IMR-90 (cell line): ENCODE measurements at places on chromosomes 1 and 21.

- peaks cover 2% of the 10 kb centered on the region for H3K27me3 ChIP-seq
- no peaks in the 10 kb centered on the region for H3K36me3 ChIP-seq
- no peak overlapping the region for H3K4me3 ChIP-seq
- DNase-seq = no peak
- no peaks in the 10 kb centered on the region for H3K4me1 ChIP-seq
- no peak overlapping the region for H3K27ac ChIP-seq
These were observed 23.7 kb downstream of the GLUL start for GRCh38 chr1:182367926-182368325.

- H3K27ac ChIP-seq = peak overlapping the region; percentile 91; the same call in 1 of the 2 replicates
- H3K36me3 ChIP-seq = no peaks in the 10 kb centered on the region
- H3K27me3 ChIP-seq = no peaks in the 10 kb centered on the region
These were observed 762.9 kb downstream of the LTN1 start for GRCh38 chr21:28229814-28230213.

GRCh38 chr21:44701541-44701940 lies 4.6 kb downstream of the KRTAP10-12 start:
- H3K27ac ChIP-seq = no peak overlapping the region
- peaks cover 71% of the 10 kb centered on the region for H3K27me3 ChIP-seq
- H3K4me3 ChIP-seq = no peak overlapping the region

DNA sequence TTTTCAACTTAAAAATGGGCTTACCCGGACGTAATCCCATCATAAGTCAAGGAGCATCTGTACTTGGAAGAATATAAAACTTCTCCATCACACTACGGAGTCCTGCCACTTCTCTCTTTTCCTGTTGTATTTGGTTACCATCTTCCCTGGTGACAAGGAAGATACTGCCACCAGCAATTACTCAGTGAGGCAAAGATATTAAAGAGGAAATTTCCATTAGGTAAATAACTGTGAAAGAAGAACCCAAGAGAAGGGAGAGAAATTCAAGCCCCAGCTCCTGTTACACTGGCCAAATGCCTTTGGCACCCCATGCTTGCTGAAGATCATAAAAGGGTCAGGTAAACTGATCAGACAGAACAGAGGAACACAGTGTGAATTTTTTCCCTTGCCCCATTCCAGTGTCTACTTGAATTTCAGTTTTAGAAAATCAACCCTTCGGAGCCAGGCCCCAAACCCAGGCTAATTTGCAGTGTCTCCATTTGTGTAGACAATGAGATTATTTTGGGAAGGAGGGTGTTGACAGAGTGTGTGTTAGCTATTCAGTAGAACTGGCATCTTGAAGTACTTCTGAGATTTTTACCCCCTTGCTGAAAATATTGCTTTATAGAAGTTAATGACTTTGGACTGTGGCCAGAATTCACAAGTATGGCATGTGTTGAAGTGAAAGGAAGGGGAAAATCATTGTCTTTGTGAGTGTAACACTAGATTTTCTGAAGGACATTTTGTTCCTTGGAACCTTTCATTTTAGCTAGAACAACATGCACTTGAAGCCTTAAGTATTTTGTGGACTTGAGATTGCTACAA lies 167.1 kb downstream of the DHRS3 start:
- DNase-seq = no peak
- H3K36me3 ChIP-seq = peaks cover 3% of the 10 kb centered on the region; the same call in 1 of the 2 replicates

DNA sequence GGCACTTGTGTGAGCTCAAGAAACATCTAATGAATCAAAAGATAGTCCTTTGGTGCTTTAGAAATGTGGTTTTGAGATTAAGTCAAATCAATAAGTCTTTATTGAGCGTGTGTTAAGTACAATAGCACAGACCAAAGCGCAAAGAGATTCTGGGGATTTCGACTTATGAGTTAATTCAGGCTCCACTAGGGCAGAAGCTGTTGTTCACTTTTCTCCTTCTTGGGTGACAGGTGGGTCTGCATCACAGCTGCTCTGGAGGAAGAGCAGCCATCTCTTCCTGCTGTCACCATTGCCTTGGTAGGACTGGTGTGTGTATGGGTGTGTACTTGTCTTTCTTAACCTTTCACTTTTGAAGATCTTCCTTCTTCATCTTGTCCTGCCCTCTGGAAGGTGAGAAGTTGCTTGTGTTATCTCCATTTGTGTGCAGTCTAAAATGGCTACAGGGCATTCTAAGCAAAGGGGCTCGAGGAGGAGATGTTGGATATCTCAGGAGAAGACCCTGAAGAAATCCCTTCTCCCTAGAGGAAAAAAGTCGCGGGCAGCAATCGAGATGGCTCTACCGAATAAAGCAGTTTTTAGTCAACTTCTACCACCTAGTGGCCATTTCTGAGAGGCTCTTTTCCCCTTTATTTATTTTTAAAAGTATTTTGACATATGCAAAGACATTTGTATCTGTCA lies 22.9 kb upstream of the DISC1 start:
- peaks cover 4% of the 10 kb centered on the region; the same call in 1 of the 2 replicates for H3K4me1 ChIP-seq
- H3K27me3 ChIP-seq = no peaks in the 10 kb centered on the region
- H3K27ac ChIP-seq = no peak overlapping the region
- DNase-seq = peak; percentile 54
- no peaks in the 10 kb centered on the region for H3K36me3 ChIP-seq
- peak overlapping the region; percentile 76 for H3K4me3 ChIP-seq

- peaks cover 3% of the 10 kb centered on the region; the same call in 1 of the 2 replicates for H3K27me3 ChIP-seq
- no peaks in the 10 kb centered on the region for H3K36me3 ChIP-seq
- no peak overlapping the region for H3K27ac ChIP-seq
These were observed 47.0 kb downstream of the ACTL8 start for GRCh38 chr1:17802164-17802563.

- peaks cover 1% of the 10 kb centered on the region; the same call in 1 of the 2 replicates for H3K36me3 ChIP-seq
- DNase-seq = peak; percentile 68
- peak overlapping the region; percentile 32; the same call in 1 of the 2 replicates for H3K4me3 ChIP-seq
- no peaks in the 10 kb centered on the region for H3K27me3 ChIP-seq
- peaks cover 2% of the 10 kb centered on the region; the same call in 1 of the 2 replicates for H3K4me1 ChIP-seq
- peak overlapping the region; percentile 18; the same call in 1 of the 2 replicates for H3K27ac ChIP-seq
These were observed 54.8 kb downstream of the SIPA1L2 start for GRCh38 chr1:232574889-232575762.

GRCh38 chr1:187840557-187840956 lies 1011.8 kb downstream of the PLA2G4A start:
- no peaks in the 10 kb centered on the region for H3K27me3 ChIP-seq
- peak; percentile 4 for DNase-seq
- no peak overlapping the region for H3K4me3 ChIP-seq
- H3K4me1 ChIP-seq = no peaks in the 10 kb centered on the region
- H3K36me3 ChIP-seq = no peaks in the 10 kb centered on the region

GRCh38 chr1:224565186-224565585 lies 50.9 kb upstream of the CNIH3 start:
- H3K27ac ChIP-seq = peak overlapping the region; percentile 46
- no peaks in the 10 kb centered on the region for H3K36me3 ChIP-seq
- H3K4me1 ChIP-seq = peaks cover 15% of the 10 kb centered on the region
- H3K4me3 ChIP-seq = no peak overlapping the region

DNA sequence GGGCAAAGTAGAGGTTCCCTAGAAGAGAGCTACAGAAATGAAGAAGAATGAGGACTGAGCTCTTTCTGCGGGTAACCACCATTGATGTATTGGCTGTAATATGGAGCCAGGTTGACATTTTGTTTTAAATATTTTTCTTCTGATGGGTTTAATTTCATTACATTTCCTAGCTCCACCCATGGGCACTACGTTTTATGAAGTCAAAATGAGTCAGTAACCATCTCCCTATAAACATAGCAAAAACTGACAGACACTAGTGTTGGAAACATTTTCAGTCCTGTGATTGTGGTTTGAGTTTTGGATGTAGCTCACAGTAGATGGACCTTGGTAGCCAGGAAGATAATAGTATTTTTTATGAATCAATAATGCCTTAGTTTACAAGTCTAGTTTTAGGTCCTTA lies 470.4 kb upstream of the B3GALT2 start:
- no peaks in the 10 kb centered on the region for H3K36me3 ChIP-seq
- peak; percentile 53 for DNase-seq
- H3K4me1 ChIP-seq = peaks cover 7% of the 10 kb centered on the region
- no peak overlapping the region for H3K27ac ChIP-seq
- no peak overlapping the region for H3K4me3 ChIP-seq

DNA sequence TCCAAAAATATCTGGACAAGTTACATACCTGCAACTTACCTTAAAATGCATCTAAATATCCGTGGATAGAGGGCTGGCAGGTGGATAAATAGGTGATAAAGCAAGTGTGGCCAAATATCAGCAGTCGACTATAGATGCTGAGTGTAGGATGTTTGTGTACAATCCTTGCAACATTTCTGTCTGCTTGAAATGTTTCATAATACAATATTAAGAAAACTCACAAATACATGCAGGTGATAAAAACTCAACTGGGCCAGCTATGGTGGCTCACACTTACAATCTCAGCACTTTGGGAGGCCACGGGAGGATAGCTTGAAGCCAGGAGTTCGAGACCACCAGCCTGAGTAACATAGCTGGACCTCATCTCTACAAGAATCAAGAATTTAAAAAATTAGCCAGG lies 41.0 kb downstream of the ACTA1 start:
- peaks cover 7% of the 10 kb centered on the region for H3K4me1 ChIP-seq
- H3K4me3 ChIP-seq = no peak overlapping the region
- no peak for DNase-seq

- no peak overlapping the region for H3K27ac ChIP-seq
- H3K4me1 ChIP-seq = peaks cover 3% of the 10 kb centered on the region
- no peaks in the 10 kb centered on the region for H3K36me3 ChIP-seq
- DNase-seq = no peak
- H3K4me3 ChIP-seq = no peak overlapping the region
These were observed 120.3 kb downstream of the C1orf21 start for GRCh38 chr1:184507165-184507564.

DNA sequence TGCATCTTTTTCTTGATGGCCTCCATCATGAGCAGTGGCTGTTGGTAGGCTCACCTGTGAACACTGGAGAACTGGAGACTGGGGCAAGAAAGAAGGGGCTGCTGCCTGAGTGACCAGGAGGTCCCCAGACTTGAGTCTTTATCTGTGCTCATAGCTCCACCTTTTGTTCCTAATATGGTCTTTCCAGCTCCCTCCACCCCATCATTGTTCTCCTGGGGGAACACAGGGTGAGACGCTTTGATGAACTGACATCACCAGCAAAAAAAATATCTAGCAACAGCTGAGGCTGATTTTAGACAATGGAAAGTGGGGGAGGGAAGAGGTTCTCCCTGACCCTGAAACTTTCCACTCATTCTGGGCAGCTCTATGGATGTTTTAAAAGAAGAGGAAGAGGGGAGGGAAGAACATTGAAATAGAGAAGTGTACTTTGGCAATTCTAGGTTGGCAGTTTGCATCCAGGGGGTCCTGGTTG lies at the start of gene TPM3:
TPM3 (minus strand) TSS at position 111 of the 472 bp plus-strand sequence; CDS start at position 29, 82 bp downstream.
- H3K36me3 ChIP-seq = no peaks in the 10 kb centered on the region
- peaks cover 27% of the 10 kb centered on the region for H3K27me3 ChIP-seq
